ENCODE measurements at places on chromosomes 1 and 21. TPM values are rescaled to one million over a fixed set of nuclear protein-coding genes. Genes with fewer than 3 reads are reported as not detected.
A peak's percentile ranks its signal among the peaks of the same experiment; 100 is the strongest.

Gene MFAP2
- total RNA-seq = 13.5 TPM

- no peak for DNase-seq
Measured at GRCh38 chr1:32358435-32358834, 3.9 kb downstream of the FAM229A start.

Gene LIN28A
- not detected for total RNA-seq

- no peak for DNase-seq
Measured at GRCh38 chr1:190377294-190377693, 100.4 kb downstream of the BRINP3 start.

DNA sequence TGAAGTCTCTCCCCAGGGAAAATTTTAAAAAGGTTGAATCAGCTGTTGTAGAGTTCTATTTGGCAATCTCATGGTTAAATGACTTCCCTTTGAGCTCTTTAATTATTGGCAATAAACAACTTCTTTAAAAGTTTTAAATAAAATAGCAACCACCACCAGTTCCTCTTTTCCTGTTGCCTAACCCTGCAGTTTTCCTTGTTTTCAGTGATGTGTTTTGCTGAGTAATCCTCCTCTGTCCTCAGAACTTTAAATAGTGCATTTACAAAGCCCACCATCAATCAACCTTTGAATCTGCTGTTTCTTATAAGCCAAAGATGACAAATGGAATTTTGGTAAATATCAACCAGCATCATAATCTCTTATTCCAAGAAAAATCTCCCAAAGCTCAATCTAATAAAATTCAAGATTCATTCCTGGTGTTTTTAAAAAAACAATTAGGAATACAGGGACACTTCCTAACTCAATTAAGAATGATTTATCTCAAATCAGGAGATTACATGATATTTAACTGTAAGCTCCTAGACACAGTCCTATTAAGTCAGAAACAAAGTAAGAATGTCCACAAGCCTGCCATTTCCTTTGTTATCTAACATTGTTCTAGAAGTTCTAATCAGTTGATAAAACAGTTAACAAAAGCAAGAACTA is 14.8 kb downstream of the AVPR1B start:
- no peak for DNase-seq

- DNase-seq = no peak
Measured at GRCh38 chr1:27099587-27100334, 55.2 kb downstream of the SLC9A1 start.

DNA sequence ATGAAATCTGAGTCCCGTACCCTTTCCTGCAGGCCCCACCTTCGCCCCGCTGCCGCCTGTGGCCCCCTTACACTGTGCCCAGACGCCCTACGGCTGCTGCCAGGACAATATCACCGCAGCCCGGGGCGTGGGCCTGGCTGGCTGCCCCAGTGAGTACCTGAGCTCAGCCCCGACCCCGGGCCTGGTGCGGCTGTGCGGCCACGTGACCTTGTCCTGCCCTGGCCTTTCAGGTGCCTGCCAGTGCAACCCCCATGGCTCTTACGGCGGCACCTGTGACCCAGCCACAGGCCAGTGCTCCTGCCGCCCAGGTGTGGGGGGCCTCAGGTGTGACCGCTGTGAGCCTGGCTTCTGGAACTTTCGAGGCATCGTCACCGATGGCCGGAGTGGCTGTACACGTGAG is 25.2 kb downstream of the AGRN start:
- no peak for DNase-seq

Gene S100A5
- total RNA-seq = not detected

- peak; percentile 31 for DNase-seq
Measured at GRCh38 chr1:226723657-226724532, 15.2 kb downstream of the ITPKB start.

Gene BRDT
- not detected for total RNA-seq

Gene ELAVL4
- not detected for total RNA-seq

Gene NUP210L
- total RNA-seq = not detected

GRCh38 chr1:14606632-14607031 is 8.1 kb downstream of the KAZN start:
- no peak for DNase-seq

- DNase-seq = no peak
Measured at GRCh38 chr1:28521502-28522164, 15.8 kb downstream of the RCC1 start.

GRCh38 chr1:245500546-245500945 is 345.8 kb downstream of the KIF26B start:
- DNase-seq = peak; percentile 27

All from body of pancreas (tissue), 4 donors.